Activated CD8-positive, alpha-beta memory T cell treated with anti-CD3 and anti-CD28 coated beads for 4 hours (primary cell): ENCODE measurements at places on chromosomes 5 and 9.

DNA sequence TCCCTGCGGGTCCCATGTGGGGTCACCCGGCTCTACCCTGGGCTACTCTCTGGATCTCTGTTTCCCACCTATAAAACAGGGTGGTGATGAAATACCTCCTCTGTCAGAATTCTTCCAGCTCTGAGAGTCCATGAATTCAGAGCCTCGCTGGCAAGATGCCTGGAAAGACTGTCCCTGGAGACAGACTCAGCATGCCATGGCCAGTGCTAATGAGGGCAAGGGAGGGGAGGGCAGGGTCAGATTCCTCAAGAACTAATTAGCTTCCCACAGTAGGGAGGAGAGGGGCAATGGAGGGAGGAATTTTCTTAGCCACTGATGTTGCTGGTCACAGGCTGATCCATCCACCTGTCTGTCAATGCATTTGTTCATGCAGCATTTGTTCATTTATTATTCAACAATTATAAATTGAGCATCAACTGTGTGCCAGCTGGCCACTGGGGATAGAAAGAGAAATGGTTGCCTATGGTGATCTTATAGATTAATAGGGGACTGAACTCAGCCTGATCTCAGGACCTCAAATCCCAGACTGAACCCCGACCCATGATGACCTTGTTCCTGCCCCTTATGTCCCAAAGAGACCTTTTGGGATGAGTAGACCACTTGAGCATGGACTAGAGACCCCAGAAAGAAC lies 4.7 kb downstream of the SYNPO start:
- no peak for DNase-seq

GRCh38 chr5:7941692-7942091 lies 72.7 kb downstream of the MTRR start:
- no peak for DNase-seq

GRCh38 chr9:81693671-81694378 lies 4.5 kb upstream of the TLE1 start:
- no peak for DNase-seq

DNA sequence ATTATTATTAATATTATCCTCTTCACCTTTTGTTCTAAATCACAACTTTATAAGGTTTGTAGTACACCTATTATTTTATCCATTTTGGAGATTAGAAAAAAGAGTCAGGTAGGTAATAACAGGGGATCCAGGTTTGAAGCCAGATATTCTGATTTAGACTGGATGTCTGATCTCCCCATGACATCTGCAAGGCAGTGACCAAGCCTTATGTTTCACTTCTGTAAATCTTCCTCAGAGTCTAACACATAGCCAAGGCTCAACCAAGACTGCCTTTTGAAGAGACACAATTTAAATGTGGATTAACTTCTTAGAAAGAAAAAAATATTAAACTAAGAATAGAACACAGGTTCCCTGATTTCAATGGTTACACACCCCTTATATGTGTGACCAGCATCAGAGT lies 44.2 kb downstream of the CETN3 start:
- DNase-seq, result no peak

DNA sequence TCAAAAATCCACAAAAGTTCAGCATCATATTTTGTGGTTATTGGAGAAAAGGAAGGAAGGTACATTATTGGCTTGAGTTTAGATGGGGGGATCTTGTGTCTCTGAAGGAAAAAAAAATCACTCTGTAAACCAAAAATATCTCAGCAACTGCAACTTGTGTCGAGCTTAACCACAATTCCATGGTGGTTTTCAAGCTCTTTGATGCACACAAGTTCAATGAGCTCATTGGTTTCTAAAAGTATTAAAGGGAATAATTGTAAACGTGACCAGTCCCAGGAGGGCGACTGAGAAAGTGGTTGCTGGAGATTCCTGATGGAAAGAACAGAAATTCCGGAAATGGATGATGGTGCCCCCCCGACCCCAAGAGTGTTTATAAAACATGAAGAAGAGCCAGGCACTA lies 173.8 kb downstream of the PSAT1 start:
- DNase-seq, result no peak

DNA sequence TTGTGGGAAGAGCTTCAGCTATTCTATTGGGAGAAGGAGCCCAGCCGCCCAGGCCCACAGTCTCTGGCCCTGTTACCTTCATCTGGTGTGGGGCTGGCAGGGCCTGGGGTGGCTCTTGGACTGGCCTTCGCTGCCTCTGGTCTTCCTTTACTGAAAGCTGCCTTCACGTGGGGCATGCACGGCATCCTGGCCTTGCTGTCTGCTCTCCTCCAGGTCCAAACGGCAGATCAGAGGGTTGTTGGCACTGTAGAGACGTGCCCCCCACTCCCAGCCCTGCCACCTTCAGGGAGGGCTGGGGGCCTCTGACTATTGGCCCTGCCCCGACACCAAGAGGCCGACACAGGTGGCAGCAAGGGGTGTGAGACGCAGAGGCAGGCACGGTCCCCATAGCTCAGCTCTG lies 291.3 kb upstream of the IRX1 start:
- no peak for DNase-seq

DNA sequence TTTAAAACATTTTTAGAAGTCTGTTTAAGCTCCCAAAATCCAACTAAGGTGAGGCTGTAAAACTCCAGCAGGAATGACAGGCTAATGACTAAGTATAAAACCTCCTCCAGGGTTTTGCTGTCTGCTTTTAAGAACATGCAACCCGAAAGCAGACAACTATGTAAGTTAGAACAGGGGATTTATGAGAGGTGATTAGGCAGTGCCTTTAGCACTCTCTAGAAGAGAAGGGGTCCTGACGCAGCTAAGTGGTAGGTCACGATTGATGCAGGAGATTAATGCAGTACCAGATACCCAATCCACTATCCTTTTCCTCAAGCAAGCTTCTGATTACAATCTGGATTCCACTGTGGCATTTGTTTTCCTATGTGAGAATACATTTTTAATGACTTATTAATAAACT lies 25.9 kb downstream of the HOMER1 start:
- DNase-seq, result no peak
